Activated CD8-positive, alpha-beta T cell treated with anti-CD3 and anti-CD28 coated beads, Interleukin-2, amount 10 ng/mL, durations not matched to agents 7 days and 5 days (primary cell): ENCODE measurements at places on chromosomes 7 and 10. TPM values are rescaled to one million over a fixed set of nuclear protein-coding genes. Genes with fewer than 3 reads are reported as not detected.

GRCh38 chr10:132476146-132477065 lies 61.2 kb upstream of the INPP5A start:
- no peaks in the 10 kb centered on the region for H3K36me3 ChIP-seq
- no peak overlapping the region for H3K4me3 ChIP-seq
- no peak for DNase-seq
- H3K4me1 ChIP-seq = no peaks in the 10 kb centered on the region
- no peak overlapping the region for H3K27ac ChIP-seq

DNA sequence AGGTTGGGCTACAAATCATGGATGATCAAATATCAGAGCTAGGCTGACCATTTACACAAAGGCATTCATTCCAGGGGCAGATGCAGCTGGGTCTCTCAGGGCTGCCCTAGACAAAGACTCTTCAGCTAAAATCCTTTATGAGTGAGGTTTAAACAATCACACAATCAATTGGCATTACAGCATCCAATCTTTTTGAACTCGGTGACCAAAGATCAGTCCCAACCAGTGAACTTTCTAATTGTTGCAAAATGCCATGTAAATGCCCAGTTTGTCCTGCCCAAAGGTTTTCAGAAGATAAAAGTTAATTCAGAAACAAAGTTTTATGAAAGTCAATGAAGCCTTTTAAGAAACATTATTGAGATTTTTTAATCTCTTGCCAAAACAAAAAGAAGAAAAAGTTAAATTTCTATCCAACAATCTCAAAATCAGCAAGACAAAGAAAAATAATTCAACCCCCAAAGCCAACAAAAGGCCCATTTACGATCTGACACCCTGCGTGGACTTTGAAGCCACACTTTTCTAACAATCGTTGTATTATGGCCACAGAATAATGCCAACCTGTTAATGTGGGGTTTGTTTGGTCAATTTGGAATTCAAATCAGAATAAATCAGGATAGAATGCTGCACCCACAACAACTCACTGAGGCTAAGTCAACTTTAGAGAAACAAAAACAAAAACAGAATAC lies 40.9 kb downstream of the GPR37 start:
- no peak for DNase-seq
- no peaks in the 10 kb centered on the region for H3K27me3 ChIP-seq
- H3K27ac ChIP-seq = no peak overlapping the region
- H3K36me3 ChIP-seq = no peaks in the 10 kb centered on the region

DNA sequence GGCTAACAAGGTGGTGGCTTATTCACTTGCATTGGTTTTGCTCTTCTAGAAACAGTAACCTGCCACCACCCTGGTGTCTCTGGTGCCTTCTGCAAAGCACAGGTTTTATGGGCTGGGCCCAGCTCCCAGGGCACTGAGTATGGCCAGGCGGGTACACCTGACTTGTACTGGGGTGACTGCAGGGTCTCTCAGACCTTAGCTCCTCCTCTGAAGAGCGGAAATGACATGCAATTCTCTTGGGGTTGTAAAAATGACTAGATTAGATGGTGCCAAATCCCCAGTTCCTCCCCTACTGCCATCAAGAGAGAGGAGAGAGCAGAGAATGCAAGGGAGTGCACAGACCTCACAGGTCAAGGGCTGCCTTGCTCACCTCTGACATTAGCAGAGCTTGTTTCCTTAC lies 14.7 kb downstream of the ESYT2 start:
- H3K27me3 ChIP-seq = no peaks in the 10 kb centered on the region
- H3K4me1 ChIP-seq = peaks cover 98% of the 10 kb centered on the region
- peaks cover 63% of the 10 kb centered on the region for H3K36me3 ChIP-seq
- DNase-seq = peak; percentile 66
- H3K4me3 ChIP-seq = peak overlapping the region; percentile 53

- no peak overlapping the region for H3K4me3 ChIP-seq
- peaks cover 77% of the 10 kb centered on the region for H3K4me1 ChIP-seq
- no peak for DNase-seq
- peaks cover 66% of the 10 kb centered on the region for H3K36me3 ChIP-seq
These were observed 50.3 kb downstream of the FAM53B start for GRCh38 chr10:124693801-124694416.

DNA sequence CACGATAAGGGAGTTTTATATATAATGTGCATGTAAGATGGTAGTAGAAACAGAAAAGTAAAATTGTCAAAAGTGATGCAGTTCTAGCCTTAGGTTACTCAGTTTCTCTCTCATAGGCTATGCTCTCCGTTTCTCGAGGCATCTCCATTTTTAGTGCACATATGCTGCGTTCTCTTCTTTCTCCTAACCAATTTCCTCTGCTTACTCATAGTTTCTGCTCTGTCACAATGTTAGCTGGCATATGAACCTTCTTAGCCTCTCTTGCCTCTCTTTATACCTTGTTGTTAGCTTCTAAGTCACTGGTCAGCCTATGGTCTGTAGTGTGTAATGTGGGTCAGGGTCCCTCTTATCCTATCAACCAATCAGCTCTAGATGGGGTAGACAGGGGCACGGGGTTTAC lies 280.6 kb upstream of the ETV1 start:
- H3K4me1 ChIP-seq = no peaks in the 10 kb centered on the region
- H3K36me3 ChIP-seq = no peaks in the 10 kb centered on the region
- no peaks in the 10 kb centered on the region for H3K27me3 ChIP-seq

DNA sequence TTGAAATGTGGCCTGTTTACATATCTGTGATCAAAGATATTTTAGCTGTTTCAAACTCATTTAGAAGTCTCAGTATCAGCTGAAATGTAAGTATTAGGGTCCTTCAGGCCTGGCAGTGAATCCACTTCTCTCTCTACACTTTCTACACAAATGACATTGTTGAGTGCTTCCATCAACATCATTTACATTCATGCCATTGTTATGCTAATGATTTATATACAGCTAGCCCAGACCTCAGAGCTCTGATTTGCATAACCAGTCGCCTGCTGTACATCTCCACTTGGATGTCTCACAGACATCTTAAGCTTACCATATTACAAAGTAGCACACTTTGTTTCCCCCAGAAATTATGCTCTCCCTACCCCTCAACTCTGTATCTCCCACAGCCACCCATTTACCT lies 71.6 kb downstream of the GSDME start:
- H3K4me3 ChIP-seq = no peak overlapping the region
- DNase-seq = no peak
- peaks cover 8% of the 10 kb centered on the region for H3K36me3 ChIP-seq

- peaks cover 4% of the 10 kb centered on the region for H3K36me3 ChIP-seq
- DNase-seq = no peak
- H3K27me3 ChIP-seq = peaks cover 52% of the 10 kb centered on the region
- H3K4me3 ChIP-seq = no peak overlapping the region
These were observed 2.0 kb downstream of the GFRA1 start for GRCh38 chr10:116270771-116271592.

DNA sequence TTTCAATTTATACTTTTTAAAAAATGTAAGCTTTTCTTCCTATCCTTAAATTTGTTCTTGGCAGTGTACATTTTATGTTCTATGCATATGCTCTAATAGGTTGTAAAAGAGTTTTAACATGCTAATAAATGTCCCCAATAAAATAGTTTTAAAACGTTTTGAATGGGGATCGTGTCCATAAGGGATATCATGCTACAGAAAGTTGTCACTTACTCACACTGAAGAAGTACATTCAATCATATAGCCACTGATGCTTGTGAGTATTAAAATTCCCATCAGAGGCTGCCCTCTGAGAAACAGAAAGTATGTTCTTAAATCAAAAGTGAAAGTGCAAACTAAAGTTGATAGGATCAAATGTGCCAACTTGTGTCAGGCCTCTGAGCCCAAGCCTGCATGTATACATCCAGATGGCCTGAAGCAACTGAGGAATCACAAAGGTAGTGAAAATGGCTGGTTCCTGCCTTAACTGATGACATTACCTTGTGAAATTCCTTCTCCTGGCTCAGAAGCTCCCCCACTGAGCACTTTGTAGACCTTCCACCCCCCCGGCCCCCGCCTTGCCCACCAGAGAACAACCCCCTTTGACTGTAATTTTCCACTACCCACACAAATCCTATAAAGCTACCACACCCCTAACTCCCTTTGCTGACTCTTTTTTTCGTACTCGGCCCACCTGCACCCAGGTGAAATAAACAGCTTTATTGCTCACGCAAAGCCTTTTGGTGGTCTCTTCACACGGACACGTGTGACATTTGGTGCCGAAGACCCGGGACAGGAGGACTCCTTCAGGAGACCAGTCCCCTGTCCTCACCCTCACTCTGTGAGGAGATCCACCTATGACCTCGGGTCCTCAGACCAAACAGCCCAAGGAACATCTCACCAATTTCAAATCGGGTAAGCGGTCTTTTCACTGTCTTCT lies 877 bp upstream of the NOD1 start:
- H3K4me1 ChIP-seq = peaks cover 49% of the 10 kb centered on the region
- peak overlapping the region; percentile 79 for H3K27ac ChIP-seq
- peaks cover 27% of the 10 kb centered on the region for H3K36me3 ChIP-seq
- DNase-seq = peak; percentile 55
- peak overlapping the region; percentile 91 for H3K4me3 ChIP-seq

DNA sequence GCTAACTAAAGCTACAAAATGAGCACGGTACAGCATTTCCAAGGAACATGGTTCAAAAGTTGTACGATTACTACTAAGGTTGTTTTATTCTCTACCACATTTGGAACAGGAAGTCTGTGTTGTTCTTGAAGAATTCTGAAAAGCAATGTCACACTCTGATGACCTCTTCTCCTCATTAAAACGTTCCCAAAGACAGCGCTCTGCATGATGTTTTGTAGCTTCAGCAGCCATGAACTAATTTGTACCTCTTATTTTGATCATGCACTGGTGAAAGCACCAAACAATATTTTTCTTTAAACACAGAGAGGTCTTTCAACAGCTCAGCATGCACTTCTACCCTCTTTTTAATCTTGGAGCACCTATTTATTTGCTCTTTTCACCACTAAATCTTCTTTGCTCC lies 75.0 kb upstream of the TES start:
- H3K4me1 ChIP-seq = peaks cover 14% of the 10 kb centered on the region
- no peak overlapping the region for H3K27ac ChIP-seq

- peak; percentile 89 for DNase-seq
- peaks cover 85% of the 10 kb centered on the region for H3K36me3 ChIP-seq
- H3K4me3 ChIP-seq = peak overlapping the region; percentile 95
- peaks cover 76% of the 10 kb centered on the region for H3K4me1 ChIP-seq
- no peaks in the 10 kb centered on the region for H3K27me3 ChIP-seq
- peak overlapping the region; percentile 98 for H3K27ac ChIP-seq
These were observed 1.4 kb downstream of the MYO1G start for GRCh38 chr7:44977304-44977958.

- H3K27me3 ChIP-seq = no peaks in the 10 kb centered on the region
- no peak overlapping the region for H3K4me3 ChIP-seq
- H3K36me3 ChIP-seq = no peaks in the 10 kb centered on the region
- H3K4me1 ChIP-seq = no peaks in the 10 kb centered on the region
- no peak for DNase-seq
These were observed 1314.2 kb upstream of the LRRTM3 start for GRCh38 chr10:65611592-65611991.

DNA sequence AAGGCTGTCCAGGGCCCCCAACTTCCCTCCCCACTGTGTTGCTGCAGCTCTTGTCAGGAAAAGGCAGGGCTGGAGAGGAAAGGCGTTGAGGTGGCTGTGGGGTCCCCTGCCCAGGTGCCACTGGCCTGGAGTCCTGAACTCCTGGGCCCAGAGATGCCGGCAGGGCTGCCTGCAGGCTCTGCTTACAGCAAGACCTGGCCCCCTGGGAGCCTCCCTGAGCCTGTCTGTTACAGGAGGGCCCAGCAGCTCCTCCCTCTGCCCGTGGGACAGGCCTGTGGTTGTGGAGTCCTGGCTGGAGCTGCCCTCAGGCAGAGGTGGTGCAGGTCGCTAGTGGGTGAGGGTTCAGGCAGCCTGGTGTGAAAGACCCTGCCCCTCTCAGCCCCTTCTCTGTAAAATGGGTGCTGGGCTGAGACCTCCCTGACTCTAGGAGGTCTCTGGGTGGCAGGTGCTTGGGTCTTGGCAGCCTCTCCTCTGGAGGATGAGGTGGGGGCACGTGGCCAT lies 9.9 kb downstream of the ANTXRL start:
- no peak overlapping the region for H3K4me3 ChIP-seq
- no peaks in the 10 kb centered on the region for H3K36me3 ChIP-seq
- H3K27ac ChIP-seq = no peak overlapping the region
- peaks cover 24% of the 10 kb centered on the region for H3K4me1 ChIP-seq
- H3K27me3 ChIP-seq = peaks cover 2% of the 10 kb centered on the region

GRCh38 chr10:61140765-61141392 lies 196.9 kb upstream of the RHOBTB1 start:
- no peak for DNase-seq
- H3K4me1 ChIP-seq = no peaks in the 10 kb centered on the region
- H3K27ac ChIP-seq = no peak overlapping the region
- H3K4me3 ChIP-seq = no peak overlapping the region

DNA sequence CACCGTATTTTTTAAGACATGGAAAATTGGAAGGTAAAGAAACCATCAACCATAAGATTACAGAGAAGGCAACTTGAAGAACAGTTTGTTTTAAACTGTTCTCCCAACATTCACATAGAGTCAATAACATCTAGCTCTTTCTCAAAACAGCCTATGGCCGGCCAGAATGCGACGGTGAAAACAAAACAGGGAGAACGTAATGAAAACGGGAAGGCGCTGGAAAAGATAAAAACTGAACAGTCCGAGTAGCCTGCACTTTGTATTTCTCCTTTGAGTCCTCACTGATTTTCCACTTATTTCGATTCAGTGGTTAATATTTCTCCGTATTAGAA lies 637 bp downstream of the MICU1 start:
- H3K4me3 ChIP-seq = peak overlapping the region; percentile 99
- peaks cover 2% of the 10 kb centered on the region for H3K36me3 ChIP-seq
- peak overlapping the region; percentile 87 for H3K27ac ChIP-seq
- H3K4me1 ChIP-seq = peaks cover 19% of the 10 kb centered on the region

DNA sequence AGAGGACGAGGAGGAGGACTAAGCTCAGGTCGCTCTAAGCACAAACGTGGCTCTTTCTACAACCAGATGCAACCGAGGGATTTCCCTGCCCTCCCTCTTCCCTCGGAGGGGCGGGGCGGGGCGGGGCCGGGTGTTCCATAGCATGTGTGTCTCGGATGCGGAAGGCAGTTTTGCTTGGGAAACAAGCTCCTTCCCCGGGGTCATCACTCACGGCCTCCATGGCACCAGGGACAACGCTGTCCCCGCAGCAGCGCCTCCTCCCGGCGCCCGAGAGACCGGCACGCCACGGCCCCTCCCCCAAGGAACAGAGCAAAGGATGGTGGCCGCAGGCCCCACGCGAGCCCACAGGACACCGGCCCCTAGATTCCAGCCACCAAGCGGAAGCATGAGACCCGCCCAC lies 110.5 kb downstream of the PAXIP1 start:
- H3K4me1 ChIP-seq = no peaks in the 10 kb centered on the region
- DNase-seq = no peak
- H3K27me3 ChIP-seq = no peaks in the 10 kb centered on the region
- H3K36me3 ChIP-seq = no peaks in the 10 kb centered on the region

GRCh38 chr10:98242823-98243222 lies 25.2 kb downstream of the LOXL4 start:
- H3K36me3 ChIP-seq = peaks cover 33% of the 10 kb centered on the region
- peaks cover 4% of the 10 kb centered on the region for H3K4me1 ChIP-seq
- H3K4me3 ChIP-seq = no peak overlapping the region
- H3K27ac ChIP-seq = no peak overlapping the region
- DNase-seq = no peak

GRCh38 chr7:123824754-123825067 lies 20.3 kb upstream of the HYAL4 start:
- H3K27ac ChIP-seq = no peak overlapping the region
- H3K36me3 ChIP-seq = no peaks in the 10 kb centered on the region
- peaks cover 5% of the 10 kb centered on the region for H3K27me3 ChIP-seq
- peaks cover 9% of the 10 kb centered on the region for H3K4me1 ChIP-seq
- no peak for DNase-seq

Gene CARD11
- total RNA-seq = 178 TPM

Gene CXCL12
- total RNA-seq = not detected

Gene ITGB8
- total RNA-seq = not detected

Gene HECW1
- total RNA-seq = not detected

Gene PRKCQ
- total RNA-seq = 60.9 TPM

Gene OR2A12
- total RNA-seq = not detected

Gene GNAT3
- not detected for total RNA-seq

Gene RUFY2
- 11.4 TPM for total RNA-seq

Gene SLC4A2
- 112 TPM for total RNA-seq

Gene ASB4
- total RNA-seq = not detected
